HuH-7 (cell line): ENCODE measurements at places on chromosomes 1 and 21.

DNA sequence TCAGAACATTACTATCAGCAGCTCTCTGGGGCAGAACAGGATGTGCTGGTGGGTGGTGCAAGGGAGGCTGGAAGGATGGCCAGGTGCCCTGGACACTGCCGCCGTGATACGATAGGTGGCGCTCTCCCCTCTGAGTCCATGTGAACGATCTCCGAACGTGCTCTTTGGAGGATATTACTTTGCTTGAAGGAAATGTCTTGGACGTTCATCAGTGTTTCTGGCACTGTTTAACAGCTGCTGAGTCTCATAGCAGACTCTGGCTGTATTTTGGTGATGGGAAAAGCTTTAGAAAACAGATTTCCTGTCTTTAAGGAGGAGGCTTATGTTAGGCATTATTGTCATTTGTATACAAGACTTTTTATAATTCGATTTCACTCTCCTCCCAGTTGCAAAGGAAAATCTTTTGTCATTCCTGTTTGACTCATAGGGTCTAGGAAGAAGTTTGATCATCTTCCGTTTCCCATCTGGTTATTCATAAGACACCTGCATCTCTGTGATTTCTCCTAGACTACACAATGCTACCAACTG lies 386.2 kb upstream of the ADGRL2 start:
- DNase-seq: peak; percentile 52

DNA sequence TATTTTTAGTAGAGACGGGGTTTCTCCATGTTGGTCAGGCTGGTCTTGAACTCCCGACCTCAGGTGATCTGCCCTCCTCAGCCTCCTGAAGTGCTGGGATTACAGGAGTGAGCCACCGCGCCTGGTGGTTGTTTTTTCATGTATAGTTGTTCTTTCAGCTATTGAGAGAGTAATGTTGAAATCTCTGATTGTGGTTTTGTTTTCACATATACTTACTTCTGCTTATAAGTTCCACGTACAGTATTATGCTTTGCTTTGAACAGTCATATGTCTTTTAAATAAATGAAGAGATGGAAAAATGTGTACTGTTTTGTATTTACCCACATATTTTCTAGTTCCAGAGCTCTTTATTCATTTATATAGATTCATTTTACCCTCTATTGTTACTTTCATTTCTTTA lies 44.5 kb downstream of the MARK1 start:
- no peak for DNase-seq

DNA sequence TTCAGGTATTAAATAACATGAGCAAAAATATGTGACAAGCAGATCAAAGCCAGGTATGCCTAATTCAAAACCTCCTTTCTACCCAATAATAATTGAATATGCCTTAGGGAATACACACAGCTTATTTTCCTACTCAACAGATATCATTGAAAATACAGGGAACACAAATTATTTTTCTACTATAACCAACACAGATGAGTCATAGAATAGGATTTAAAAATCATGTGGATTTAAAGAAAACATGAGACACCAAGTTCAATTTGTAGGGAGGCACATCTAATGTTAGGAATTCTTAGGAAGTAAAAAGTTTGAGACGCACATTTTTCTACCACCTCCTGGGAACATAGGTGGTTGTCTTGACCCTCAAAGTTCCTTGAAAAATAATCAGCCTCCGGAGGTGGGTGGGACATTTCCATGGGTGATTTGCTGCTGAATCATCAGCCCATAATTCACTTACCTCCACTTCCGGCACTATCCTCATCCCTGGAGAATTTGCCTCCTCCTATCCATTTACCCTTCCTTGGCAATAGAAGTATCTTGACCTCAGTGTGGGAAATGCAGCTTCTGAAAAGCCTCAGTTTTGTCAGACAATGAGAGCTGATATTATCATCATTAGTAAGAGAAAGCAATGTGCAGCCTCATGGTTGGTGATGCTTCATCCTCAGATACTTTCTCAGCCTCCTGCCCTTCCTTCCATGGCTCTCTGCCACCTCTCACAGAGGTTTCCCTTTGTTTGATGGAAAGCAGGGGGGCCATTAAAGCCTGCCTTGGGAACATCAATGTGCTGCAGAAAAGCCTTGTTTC lies 33.5 kb upstream of the RGS4 start:
- no peak for DNase-seq

DNA sequence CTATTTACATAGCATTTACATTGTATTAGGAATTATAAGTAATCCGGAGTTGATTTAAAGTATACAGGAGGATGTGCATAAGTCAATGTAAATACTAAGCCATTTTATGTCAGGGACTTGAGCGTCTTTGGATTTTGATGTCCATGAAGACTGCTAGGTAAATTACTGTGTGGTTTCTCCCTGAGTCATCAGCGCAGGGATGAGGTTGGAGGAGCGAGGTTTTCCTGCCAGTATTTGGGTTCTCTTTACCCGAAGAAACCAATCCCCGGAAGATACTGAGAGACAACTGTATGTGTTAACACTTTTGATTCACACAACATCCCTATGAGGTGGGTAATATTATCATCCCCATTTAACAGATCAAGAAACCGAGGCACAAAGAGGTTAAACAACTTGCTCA lies 29.3 kb downstream of the BATF3 start:
- DNase-seq: no peak

- no peak for DNase-seq
Measured at GRCh38 chr1:98256700-98257099, 335.9 kb upstream of the DPYD start.

DNA sequence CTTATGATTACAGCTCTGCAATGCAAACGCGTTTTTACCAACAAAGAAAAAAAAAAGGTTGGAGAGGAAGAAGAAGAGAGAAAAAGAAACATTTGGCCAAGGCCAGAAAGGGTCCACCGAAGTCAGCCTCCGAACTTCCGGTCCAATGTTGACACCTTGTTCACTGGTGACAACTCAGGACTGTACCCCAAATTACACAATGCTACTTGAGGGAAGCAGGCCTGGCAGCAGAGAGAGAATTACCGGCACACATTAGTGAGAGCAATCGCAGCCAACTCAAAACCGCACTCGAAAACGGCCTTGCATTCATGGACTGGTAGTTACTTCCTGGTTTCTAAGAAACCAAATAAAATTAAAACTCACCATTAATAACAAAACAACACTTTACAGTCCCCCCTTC lies 652.5 kb downstream of the KIF26B start:
- no peak for DNase-seq

- DNase-seq: peak; percentile 91
Measured at GRCh38 chr1:9823943-9824701, at the start of gene CLSTN1. Gene CLSTN1 (minus strand): TSS chr1:9823965. CDS start chr1:9823733, 232 bp downstream.

- DNase-seq: no peak
Measured at GRCh38 chr1:213138892-213139291, 87.9 kb downstream of the RPS6KC1 start.

- DNase-seq: no peak
Measured at GRCh38 chr1:96565546-96565945, 156.0 kb upstream of the PTBP2 start.

DNA sequence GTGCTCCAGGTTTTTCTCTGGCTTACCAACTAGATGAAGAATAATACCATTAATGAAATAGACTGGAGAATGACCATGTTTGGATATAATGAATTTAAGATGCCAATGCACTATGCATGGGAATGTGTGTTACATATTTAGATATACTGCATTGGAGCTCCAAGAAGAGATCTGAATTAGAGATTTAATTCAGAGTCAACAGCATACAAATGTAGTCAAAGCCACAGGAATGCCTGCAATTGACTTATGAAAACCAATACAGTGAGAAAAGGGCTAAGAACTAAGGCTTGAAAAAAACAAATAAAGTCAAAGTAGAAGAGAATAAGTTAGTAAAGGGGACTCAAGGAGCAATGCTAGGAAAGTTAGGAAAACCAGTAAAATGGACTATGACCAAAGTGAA lies 59.1 kb downstream of the USP24 start:
- no peak for DNase-seq

DNA sequence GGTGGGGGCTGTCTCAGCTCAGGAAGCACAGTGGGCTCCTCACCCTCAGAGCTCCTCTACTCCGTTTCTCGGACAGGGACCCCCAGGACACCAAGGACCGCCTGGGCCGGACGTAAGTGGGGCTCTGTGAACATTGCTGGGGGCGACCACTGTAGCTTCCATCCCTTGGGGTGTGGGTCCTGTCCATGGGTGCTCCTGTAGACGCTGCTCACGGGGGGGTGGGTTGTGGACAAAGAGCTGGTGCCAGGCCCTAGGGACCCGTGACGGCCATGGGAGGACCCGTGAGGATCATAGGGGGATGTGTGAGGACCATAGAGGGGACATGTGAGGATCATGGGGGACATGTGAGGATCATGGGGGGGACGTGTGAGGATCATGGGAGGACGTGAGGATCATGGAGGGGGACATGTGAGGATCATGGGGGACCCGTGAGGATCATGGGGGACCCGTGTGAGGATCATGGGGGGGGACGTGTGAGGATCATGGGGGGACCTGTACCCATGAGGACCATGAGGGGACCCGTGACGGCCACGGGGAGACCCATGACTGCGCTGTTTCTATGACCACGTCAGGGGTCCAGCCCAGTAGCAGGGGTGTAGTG lies 18.1 kb downstream of the COL6A1 start:
- DNase-seq: no peak

DNA sequence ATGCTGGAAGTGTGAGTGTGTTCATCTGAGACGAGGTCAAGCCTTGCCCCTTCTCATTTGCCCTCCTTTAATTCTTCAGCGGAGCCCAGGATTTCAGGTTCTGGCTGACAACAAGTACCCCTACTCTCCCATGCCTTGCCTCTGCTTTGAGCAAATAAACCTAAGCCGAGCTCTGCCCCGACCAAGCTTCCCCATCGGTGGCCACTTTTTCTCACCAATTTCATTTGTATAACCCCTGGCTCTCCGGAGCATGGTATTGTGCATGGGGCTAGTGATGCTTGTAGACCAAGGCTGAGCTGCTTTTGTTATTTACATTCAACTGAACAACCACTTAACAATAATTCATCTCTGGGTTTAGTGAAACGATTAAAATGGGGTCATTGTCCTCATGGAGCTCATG lies 100.2 kb upstream of the RAB3GAP2 start:
- no peak for DNase-seq

- DNase-seq: no peak
Measured at GRCh38 chr1:173297798-173298391, 90.8 kb upstream of the TNFSF4 start.

DNA sequence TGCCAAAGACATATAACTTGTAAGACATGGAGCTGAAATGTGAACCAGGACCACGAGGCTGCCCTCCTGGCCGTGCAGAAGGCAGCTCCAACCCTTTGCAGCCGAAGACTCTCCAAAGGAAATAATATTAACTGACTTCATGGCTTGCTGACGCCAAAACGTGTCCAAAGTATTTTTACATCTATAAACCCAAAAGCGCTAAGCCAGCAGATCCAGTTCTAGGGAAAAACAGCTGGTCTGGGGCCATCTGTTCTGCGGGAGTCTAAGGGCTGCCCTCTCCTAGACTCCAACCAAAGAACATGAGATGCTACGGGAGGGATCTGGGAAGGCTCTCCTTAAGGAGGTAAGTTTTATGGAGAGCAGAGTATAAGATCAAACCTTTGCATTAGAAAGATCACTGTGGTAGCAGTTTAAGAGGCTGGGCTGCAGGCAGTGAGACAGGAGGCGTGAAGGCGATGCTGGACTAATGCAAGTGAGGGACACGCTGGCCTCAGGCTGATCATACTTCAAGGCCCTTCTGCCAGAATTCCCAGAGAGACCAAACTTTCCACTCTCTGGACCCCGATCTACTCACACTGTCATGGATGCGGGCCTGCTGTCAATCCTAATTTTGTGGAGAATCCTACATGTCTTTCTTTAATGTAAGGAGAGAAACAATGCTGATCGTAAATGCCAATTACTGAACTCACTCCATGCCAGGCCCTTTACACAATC lies 1.2 kb downstream of the TMEM53 start:
- DNase-seq: no peak

- no peak for DNase-seq
Measured at GRCh38 chr1:246324711-246325110, 182.4 kb downstream of the SMYD3 start.

- no peak for DNase-seq
Measured at GRCh38 chr1:17569200-17570139, 30.0 kb downstream of the ARHGEF10L start.

DNA sequence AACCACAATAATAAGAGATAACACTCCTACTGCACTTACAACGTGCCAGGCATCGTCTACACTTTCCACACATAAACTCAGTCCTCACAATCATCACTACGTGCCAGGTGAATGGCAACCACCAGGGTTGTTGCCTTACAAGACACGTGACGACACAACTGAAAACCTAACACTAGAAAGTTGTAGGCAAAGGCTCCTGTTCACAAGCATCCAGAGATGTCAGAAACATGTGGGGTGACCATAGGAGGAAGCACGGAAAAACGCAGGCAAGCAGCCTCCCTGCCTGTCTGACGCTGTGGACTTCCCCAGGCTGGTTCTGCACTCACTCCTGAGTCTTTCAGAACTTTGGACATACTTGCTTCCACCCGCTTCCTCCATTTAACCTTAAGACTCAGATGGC lies 7.0 kb downstream of the CAPZB start:
- no peak for DNase-seq

- no peak for DNase-seq
Measured at GRCh38 chr21:41906770-41907169, 27.6 kb upstream of the PRDM15 start.

GRCh38 chr21:23876925-23877558 lies 1730.2 kb downstream of the MRPL39 start:
- DNase-seq: no peak
